Mesangial cell (primary cell): ENCODE measurements at places on chromosomes 12 and 14. TPM values are rescaled to one million over a fixed set of nuclear protein-coding genes. Genes with fewer than 3 reads are reported as not detected.

The METTL1 gene
- total RNA-seq, result 16.5 and 26.9 TPM in 2 replicates

The STXBP6 gene
- 0.25 and 1.1 TPM in 2 replicates for total RNA-seq

The OTX2 gene
- total RNA-seq, result not detected in 2 replicates

The FGD4 gene
- 14.5 TPM in 2 replicates for total RNA-seq

The SLC17A8 gene
- not detected in 2 replicates for total RNA-seq

The RGS6 gene
- total RNA-seq, result not detected in 2 replicates

The NUAK1 gene
- 20.7 and 25.1 TPM in 2 replicates for total RNA-seq

The DHH gene
- total RNA-seq, result 0.13 TPM in 1 of 2 replicates, not detected in the other

The PMEL gene
- 1.5 and 6.6 TPM in 2 replicates for total RNA-seq

The C12orf60 gene
- 0.65 and 1.5 TPM in 2 replicates for total RNA-seq

The CCNB1IP1 gene
- total RNA-seq, result 39.8 and 56.3 TPM in 2 replicates

The TMEM132C gene
- not detected in 2 replicates for total RNA-seq

The IFI27L1 gene
- total RNA-seq, result 15.0 and 22.0 TPM in 2 replicates

The RDH12 gene
- not detected in 2 replicates for total RNA-seq

The ALDH1L2 gene
- 8.3 and 10.0 TPM in 2 replicates for total RNA-seq

The OR5AU1 gene
- total RNA-seq, result not detected in 2 replicates

The RNASE7 gene
- total RNA-seq, result not detected in 2 replicates

The KRT4 gene
- total RNA-seq, result not detected in 2 replicates

The MDGA2 gene
- total RNA-seq, result 0.89 and 0.98 TPM in 2 replicates

The TMEM117 gene
- total RNA-seq, result 4.4 and 8.0 TPM in 2 replicates

The GTF2A1 gene
- total RNA-seq, result 16.9 and 20.3 TPM in 2 replicates

The LRP1-AS gene
- not detected in 2 replicates for total RNA-seq

The CLEC6A gene
- not detected in 2 replicates for total RNA-seq

The LPCAT3 gene
- total RNA-seq, result 32.1 and 47.4 TPM in 2 replicates

The KRT1 gene
- not detected in 2 replicates for total RNA-seq

The BRMS1L gene
- total RNA-seq, result 1.8 and 1.9 TPM in 2 replicates

The RTL1 gene
- under 0.01 and 0.16 TPM in 2 replicates for total RNA-seq

The TAS2R13 gene
- total RNA-seq, result 0.38 TPM in 1 of 2 replicates, not detected in the other

The IGFBP6 gene
- total RNA-seq, result 120 and 258 TPM in 2 replicates

The KCNK10 gene
- total RNA-seq, result under 0.01 TPM in 1 of 2 replicates, not detected in the other

The TRHDE gene
- total RNA-seq, result 20.7 and 24.4 TPM in 2 replicates

The PIP4P1 gene
- 18.9 and 20.2 TPM in 2 replicates for total RNA-seq

The GEMIN2 gene
- 17.7 and 40.1 TPM in 2 replicates for total RNA-seq

The PRICKLE1 gene
- total RNA-seq, result 15.5 and 28.5 TPM in 2 replicates

The TMEM106C gene
- 70.7 and 135 TPM in 2 replicates for total RNA-seq

The RASSF8 gene
- 16.5 and 19.9 TPM in 2 replicates for total RNA-seq

The SLC41A2 gene
- total RNA-seq, result 14.2 and 15.3 TPM in 2 replicates

The EGLN3 gene
- 0.25 and 0.98 TPM in 2 replicates for total RNA-seq

The IL22 gene
- total RNA-seq, result not detected in 2 replicates

The KRT7 gene
- 67.6 and 135 TPM in 2 replicates for total RNA-seq

The HOXC4 gene
- 2.3 and 2.8 TPM in 2 replicates for total RNA-seq

The KRT6C gene
- total RNA-seq, result not detected in 2 replicates

The SLC7A8 gene
- total RNA-seq, result 0.98 and 7.2 TPM in 2 replicates

The PTPRB gene
- 2.8 and 4.2 TPM in 2 replicates for total RNA-seq

The BDKRB1 gene
- total RNA-seq, result 0.38 TPM in 1 of 2 replicates, not detected in the other

The DNAJC22 gene
- 5.9 and 9.4 TPM in 2 replicates for total RNA-seq

The RNU4-1 gene
- under 0.01 TPM in 2 replicates for total RNA-seq

The BIN2 gene
- not detected in 2 replicates for total RNA-seq
